ENCODE measurements at places on chromosomes 1 and 21. TPM values are rescaled to one million over a fixed set of nuclear protein-coding genes. Genes with fewer than 3 reads are reported as not detected.

DNA sequence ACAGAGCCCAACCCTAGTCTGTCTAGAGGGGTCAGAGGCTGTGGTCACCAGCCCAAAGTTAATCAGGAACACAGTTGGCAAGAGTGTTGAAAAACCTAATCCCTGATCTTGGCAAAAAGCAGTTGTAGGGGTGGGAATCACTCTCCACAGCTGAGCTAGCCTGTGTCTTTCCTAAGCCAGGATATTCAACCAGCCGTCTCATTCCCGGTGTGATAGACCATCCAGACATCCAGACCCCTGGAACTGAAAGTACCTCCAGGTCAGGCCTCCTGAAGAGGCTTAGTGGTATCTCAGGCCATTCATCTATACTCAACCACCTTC, 4.9 kb downstream of the LHX9 start:
- ATAC-seq, result no peak

DNA sequence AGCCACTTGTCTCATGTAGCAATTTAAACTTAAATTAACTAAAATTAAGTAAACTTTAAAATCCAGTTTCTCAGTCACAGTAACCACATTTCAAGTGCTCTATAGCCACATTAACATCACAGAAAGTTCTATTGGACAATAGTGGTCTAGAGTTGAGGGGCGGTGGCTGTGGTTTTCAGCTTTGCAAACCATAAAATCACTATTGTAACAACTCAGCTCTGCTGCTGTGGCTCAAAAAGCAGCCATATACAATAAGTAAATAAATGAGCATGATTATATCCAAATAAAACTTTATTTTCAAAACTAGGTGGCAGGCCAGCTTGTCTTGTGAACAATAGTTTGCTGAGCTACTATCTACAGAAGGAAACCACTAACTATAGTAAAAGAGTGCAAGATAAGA, 43.4 kb upstream of the C1orf53 start:
- ATAC-seq, result no peak

The DENND2C gene
- 0.87 TPM for total RNA-seq

DNA sequence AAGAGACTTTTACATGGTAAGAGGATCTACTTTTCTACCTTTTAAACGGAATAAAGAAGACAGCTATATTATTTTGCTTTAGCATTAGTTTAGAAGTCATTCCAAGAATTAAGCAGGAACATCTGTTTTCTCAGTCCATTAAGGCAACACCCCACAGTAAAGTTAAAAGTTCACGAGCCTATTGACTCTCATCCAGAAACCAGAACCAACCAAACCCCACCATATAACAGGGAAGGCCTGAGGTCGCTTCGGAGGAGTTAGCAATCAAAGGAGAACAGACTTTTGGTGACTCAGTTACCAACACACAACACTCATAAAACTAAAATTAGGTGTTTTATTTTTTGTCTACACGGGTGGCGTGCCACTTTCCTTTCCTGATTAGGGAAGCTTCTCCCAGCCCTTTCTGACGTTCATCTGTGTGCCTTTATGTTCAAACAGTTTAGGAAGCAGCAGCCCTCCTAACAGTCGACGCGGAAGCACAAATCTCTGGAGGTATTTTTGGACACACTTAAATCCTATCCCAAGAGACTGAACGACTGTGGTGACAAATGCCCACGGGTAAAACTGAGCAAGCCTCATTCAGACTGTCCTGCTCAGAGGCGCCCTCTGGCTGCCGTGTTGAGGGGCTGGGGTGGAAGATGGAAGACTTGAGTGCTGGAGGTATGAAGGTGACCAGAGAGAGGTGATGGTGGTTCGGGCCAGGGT, 8.6 kb upstream of the PLA2G2C start:
- ATAC-seq, result no peak

GRCh38 chr1:240351690-240352089, 260.0 kb downstream of the FMN2 start:
- no peak for ATAC-seq

- no peak for ATAC-seq
These were observed 84.0 kb downstream of the RAVER2 start for GRCh38 chr1:64828829-64829228.

The NCMAP gene
- 0.09 TPM for total RNA-seq

- no peak for ATAC-seq
These were observed 1.1 kb downstream of the USP48 start for GRCh38 chr1:21781815-21782348.

The SLC22A15 gene
- total RNA-seq, result 8.3 TPM

The IGSF21 gene
- 17.8 TPM for total RNA-seq

The RASAL2 gene
- 23.2 TPM for total RNA-seq

GRCh38 chr1:223747838-223748335, 35.5 kb downstream of the CAPN2 start:
- ATAC-seq, result no peak

DNA sequence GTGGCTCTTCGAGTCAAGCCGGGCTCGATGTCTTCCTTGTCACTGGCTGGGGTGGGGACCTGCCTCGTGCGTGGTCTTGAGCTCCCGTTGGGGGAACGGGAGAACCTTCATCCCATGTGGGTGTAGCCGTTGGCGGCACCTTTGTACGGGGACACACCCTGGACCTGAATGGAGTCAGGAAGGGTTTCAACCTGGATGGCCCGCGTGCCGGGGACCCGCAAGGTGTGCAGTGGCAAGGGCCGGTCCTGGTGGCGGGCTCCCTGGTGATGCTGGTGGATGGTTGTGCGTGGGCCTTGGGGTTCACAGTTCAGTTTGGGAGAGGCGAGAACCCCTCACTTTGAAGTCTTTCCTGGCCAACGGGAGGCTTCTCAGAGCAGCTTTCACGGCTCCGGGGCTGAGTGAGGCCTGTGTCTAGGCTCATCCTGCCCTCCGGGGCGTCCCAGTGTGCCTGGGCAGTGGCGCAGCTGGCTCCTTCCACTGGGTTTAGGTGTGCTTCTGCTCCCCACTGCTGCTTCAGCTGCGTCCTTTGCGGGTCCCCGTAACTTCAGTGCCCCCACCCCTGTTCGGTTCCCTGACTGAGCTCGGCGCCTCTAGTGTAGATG, 11.4 kb downstream of the SKI start:
- ATAC-seq, result no peak

GRCh38 chr1:201590474-201590873, 51.5 kb downstream of the NAV1 start:
- no peak for ATAC-seq

- no peak for ATAC-seq
These were observed 56.7 kb upstream of the PALMD start for GRCh38 chr1:99589186-99589636.

DNA sequence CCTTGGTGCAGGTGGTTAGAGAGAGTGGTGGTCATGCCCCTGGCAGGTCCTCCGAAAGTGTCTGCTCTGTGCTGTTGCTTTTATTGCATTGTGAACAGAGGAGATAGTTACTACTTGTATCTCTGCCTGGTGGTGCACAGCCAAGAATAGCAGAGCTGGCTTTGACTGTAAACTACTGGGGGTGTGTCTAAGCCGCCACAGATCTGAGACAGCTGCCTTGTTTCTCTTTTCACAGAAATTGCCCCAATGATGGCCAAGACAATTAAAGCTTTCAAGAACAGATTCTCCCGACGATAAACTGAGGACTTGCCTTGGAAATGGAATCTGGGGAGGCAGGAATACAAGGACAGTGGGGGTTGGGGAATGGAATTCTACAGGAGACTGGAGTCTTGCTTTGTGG, 16.0 kb downstream of the ELOA start:
- ATAC-seq, result no peak

GRCh38 chr1:109454497-109455133, 11.7 kb upstream of the SYPL2 start:
- no peak for ATAC-seq

The TIPRL gene
- 57.3 TPM for total RNA-seq

DNA sequence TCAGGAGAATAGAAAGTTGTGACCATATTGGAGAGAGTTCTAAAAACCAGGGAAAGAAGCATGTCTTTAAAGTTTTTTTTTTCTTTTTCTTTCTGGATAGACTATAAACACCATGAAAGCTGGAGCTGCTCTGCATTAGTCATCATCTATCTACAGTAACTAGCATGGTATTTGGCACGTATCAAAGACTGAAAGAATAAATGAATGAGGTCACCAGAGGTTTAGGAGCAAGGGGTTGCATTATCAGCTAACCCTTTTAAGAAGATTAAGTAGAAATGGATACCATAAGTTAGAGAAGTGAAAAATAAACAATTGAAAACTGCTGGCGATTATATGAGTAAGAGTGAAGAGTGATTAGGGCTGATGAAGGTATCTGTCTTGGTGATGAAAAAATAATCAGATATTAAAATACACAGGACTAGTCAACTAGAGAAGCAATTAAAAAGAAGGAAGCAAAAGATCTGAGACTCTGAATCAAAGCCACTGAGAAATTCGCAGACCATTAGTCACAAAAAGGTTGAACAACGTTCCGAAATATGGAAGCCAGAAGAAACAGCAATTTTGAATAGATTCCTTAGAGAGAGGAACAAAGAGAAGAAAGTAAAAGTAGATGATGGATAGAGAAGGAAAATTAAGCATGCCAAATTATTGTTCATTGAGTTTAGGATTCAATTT, 536.4 kb downstream of the DPYD start:
- ATAC-seq, result no peak

DNA sequence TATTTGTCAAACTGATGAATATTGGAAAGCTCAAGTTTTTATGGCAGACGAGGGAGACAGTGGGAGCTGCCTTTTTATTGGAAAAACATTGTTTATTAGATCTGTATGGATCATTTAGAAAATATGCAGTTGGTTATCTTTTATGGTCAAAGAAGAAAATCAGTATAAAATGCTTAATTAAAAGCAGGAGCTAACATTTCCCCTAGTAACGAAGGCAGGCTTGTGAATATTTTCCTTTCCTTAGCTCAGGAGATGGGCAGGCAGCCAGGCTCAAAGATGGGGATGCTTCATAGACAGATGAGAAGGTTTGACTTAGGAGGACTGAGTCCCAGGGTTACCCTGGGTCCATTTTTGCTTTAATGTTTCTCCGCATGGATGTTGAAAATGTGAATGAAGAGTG, 26.0 kb downstream of the ROR1 start:
- ATAC-seq, result no peak

- ATAC-seq, result no peak
These were observed 62.3 kb downstream of the GRIK3 start for GRCh38 chr1:36971852-36972618.

DNA sequence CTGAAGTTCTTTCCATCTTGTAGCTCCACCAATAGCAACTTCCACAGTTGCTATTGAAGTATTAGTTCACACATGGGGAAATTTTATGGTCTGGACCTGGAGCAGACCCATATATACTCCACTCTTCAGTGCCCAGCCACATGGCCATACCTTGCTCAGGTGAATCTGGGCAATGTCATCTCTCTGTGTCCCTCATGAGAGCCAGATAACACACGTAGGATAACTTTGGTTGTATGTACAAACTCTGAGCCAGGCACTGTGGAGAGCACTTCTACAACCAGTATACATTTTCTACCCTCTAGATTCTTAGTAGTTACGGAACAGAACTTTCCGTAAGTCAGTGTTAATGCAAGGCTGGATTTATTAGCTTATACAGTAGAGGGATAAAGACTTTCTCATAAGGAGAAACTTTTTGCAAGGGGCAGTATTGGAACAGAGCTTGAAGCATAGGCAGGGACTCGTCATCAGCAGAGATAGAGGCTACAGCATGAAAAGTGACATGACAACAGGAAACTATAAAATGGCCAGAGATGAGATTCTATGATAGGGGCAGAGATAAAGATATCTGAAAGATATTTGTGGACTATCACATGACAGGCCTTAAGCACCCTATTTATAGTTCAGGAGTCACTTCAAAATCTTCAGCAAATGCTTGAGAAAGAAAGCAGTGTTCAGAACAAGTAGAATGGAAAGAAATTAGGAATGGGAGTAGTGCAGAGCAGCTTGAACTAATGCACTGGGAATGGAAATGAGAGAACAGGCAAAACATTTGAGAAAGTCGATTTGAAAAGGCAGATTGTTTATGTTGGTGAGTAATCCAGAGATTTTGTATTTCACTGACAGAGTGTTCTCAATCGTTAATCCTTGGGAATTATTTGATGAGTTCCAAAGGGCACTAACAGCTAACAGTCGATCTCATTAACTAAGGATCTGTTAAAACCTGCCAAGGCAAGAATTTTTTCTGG, 481.8 kb downstream of the USP25 start:
- no peak for ATAC-seq

The TTC3 gene
- 147 TPM for total RNA-seq

DNA sequence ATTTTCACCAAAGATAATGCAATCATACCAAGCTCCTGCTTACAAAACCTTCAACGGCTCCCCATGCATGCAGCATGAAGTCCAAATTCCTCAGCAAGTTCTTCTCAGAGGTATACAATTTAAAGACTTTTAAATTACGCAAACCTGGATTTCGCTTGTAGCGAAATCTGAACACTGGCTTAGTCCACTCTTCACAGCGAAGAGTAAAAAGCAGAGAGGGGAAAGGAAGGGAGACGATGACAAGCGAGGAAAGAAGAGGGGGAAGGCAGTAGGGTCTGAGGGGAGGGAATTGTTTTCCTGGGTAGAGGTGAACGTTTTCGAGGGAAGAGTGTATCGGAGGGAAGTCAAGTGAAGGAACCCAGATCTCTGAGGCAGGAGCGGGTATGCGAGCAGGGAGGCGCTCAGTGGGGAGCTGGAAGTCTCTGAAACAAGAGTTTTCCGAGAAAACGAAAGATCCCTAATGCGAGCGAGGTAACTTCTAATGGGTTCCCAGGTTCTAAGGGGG, 790 bp downstream of the TESK2 start:
- no peak for ATAC-seq

GRCh38 chr1:154488922-154489321, 13.1 kb upstream of the TDRD10 start:
- no peak for ATAC-seq

DNA sequence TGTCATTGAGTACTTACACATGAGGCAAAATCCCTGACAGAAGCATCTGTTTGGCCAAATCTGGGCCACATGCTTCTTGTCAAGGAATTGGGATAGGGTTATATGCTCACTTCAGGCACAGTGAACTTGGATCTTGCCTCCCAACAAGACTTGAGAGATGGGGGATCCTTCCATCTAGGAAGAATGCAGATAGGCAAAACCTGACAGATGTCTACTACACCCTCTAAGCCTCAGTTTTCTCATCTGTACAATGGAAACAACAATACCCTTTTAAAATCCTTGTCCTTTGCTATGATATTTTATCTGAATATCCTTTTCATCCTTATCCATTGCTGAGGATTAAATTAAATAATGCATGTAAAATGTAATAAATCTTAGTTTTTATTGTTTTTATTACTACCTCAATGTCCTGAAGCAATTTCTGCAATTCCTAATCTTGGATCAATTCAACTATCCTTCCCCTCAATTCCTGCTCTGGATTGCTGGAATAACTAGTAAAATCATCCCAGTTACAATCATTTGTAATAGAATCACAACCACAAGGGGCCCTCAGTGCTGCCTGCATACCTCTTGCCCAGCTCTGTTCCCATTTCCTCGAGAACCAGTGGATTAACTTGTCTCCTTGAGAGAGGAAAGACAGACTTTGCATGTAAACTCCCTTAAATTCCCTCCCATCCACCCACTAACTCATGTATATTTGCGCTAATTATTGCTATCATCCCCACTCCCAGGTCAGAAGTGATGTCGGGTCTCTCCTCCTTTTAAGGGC, 8.1 kb upstream of the XPR1 start:
- peak; percentile 62 for ATAC-seq

GRCh38 chr1:241171991-241172390, 185.0 kb downstream of the RGS7 start:
- ATAC-seq, result no peak

GRCh38 chr1:246559310-246559709, 6.8 kb downstream of the TFB2M start:
- ATAC-seq, result no peak

GRCh38 chr1:186409091-186409490, 33.5 kb downstream of the ODR4 start:
- peak; percentile 64 for ATAC-seq

GRCh38 chr1:100585786-100586185, 47.8 kb downstream of the GPR88 start:
- ATAC-seq, result no peak
